CD4-positive, CD25-positive, alpha-beta regulatory T cell (primary cell): ENCODE measurements at places on chromosomes 5 and 9. TPM values are rescaled to one million over a fixed set of nuclear protein-coding genes. Genes with fewer than 3 reads are reported as not detected.

DCAF12 gene
- total RNA-seq: 21.5 TPM

ARSI gene
- total RNA-seq: not detected

LCN2 gene
- total RNA-seq: 0.94 TPM

RGS3 gene
- total RNA-seq: 12.6 TPM

SLC34A3 gene
- not detected for total RNA-seq

LCN12 gene
- total RNA-seq: 1.4 TPM

PBX3 gene
- 18.3 TPM for total RNA-seq

MZB1 gene
- 2.2 TPM for total RNA-seq

MARCOL gene
- total RNA-seq: not detected

- no peak overlapping the region for H3K27ac ChIP-seq
- no peak overlapping the region for H3K4me3 ChIP-seq
- no peaks in the 10 kb centered on the region for H3K27me3 ChIP-seq
- no peak for DNase-seq
- H3K36me3 ChIP-seq: no peaks in the 10 kb centered on the region
Measured at GRCh38 chr5:104265531-104266140, 703.0 kb upstream of the NUDT12 start.

GRCh38 chr5:137122075-137122474, 377.1 kb downstream of the SPOCK1 start:
- H3K4me1 ChIP-seq: no peaks in the 10 kb centered on the region
- no peak overlapping the region for H3K27ac ChIP-seq
- no peak for DNase-seq

DNA sequence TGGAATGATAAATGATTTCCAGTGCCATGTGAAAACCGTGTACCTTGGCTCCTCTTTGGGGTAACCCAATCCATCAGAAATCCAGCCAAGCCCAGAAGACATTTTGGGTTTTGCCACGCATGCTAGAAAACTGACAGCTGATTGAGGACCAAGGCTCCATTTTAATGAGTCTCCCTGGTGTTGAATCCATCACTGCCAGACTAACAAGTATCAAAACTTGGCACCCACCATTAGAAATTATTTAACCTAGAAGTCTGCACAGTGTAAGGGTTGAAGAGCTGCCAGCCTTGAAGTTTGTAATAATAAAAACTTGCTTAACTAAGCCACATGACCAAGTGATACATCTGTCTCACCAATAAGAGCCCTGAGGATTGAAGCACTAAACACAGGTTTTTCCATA, 369.9 kb downstream of the DNAH5 start:
- no peaks in the 10 kb centered on the region for H3K36me3 ChIP-seq
- H3K27ac ChIP-seq: no peak overlapping the region
- no peaks in the 10 kb centered on the region for H3K4me1 ChIP-seq
- H3K27me3 ChIP-seq: no peaks in the 10 kb centered on the region
- no peak overlapping the region for H3K4me3 ChIP-seq
- DNase-seq: no peak

- DNase-seq: no peak
- H3K27ac ChIP-seq: no peak overlapping the region
- peaks cover 13% of the 10 kb centered on the region for H3K4me1 ChIP-seq
- H3K36me3 ChIP-seq: no peaks in the 10 kb centered on the region
- peaks cover 5% of the 10 kb centered on the region for H3K27me3 ChIP-seq
- no peak overlapping the region for H3K4me3 ChIP-seq
Measured at GRCh38 chr9:132144708-132145365, 17.0 kb upstream of the NTNG2 start.

DNA sequence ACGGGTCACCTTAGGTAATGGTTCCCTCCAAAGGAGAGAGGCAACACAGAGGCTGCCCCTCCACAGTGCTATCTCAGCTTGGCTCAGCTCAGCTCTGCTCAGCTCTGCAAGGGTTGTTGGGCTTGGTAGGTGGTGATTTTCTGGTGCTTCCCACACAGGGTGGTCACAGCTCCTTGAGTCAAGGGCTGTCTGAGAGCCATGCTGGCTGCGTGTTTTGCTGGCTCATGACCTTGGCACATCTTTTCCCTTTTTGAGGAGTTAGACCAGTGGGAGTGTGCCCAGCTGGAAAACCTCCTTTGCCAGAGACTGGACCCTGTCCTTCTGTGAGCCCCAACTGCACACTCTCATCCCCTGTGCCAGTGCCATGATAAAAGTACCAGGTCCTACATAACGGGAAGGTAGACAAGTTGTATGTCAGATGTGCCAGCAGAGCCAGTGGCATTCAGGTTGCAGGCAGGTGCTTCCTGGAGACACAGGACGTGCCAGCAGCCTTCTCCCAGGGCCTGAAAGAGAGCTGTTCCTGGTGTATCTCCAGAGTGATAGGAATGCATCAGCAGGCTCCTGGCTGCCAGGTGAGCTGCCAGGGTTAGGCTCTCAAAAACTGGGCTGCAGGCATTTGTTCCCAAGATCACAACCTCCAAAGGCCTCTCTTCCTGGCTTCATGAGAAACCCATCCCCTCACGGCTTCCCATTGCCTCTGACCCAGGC, 118.6 kb upstream of the CXCL14 start:
- H3K4me1 ChIP-seq: no peaks in the 10 kb centered on the region
- no peak for DNase-seq
- no peak overlapping the region for H3K4me3 ChIP-seq
- no peaks in the 10 kb centered on the region for H3K27me3 ChIP-seq
- no peaks in the 10 kb centered on the region for H3K36me3 ChIP-seq

- H3K27me3 ChIP-seq: peaks cover 4% of the 10 kb centered on the region
- no peak overlapping the region for H3K4me3 ChIP-seq
- peak; percentile 22 for DNase-seq
- H3K36me3 ChIP-seq: no peaks in the 10 kb centered on the region
- H3K4me1 ChIP-seq: no peaks in the 10 kb centered on the region
Measured at GRCh38 chr9:114538241-114538640, 33.0 kb upstream of the WHRN start.

DNA sequence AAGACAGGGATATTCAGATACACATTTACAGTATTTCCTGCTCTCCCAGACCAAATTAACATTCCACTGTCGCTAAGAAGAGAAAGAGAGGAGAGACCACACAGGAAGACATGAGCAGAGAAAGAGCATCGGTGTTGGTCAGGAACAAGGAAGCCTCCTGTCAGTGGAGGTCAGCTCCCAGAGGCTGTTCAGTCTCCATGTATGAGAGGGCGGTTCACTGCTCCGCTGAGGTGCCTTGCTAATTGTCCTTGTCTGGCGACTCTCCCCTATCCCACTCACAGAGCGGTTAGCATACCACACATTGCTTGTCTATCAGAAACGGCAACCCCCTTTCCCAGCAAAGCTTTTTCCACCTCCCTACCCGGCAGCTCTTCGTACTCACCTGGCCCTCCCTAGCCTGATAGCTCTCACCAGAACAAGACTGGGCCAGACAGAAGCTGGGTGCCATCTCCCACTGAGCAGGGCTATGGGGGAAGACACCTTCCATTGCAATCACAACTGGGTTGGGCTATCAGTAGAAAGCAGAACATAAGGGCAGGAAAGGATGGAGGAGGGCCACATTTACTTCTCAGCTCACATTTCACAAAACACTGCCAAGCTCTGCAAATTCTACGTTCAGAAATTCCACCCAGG, 58.6 kb upstream of the LMNB1 start:
- no peak for DNase-seq
- no peak overlapping the region for H3K4me3 ChIP-seq
- H3K36me3 ChIP-seq: no peaks in the 10 kb centered on the region
- no peaks in the 10 kb centered on the region for H3K4me1 ChIP-seq

DNA sequence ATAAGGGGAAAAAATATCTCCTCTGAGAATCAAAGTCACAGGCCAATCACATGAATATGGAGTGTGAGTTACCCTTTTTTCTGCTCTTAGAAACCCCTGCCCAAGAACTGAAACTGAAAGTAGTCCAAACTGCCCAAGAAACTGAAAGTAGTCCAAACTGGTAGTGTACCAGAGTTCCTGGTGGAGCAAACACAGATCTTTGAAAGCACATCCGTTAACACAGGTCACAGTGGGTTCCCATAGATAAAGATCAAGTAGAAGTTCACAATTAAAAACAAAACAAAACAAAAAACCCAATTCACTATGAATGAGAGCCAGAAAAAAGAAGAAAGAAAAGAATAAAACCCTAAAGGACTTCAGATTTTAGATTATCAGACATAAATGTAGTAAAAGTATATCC, 332.4 kb upstream of the EFNA5 start:
- H3K27me3 ChIP-seq: no peaks in the 10 kb centered on the region
- no peaks in the 10 kb centered on the region for H3K36me3 ChIP-seq
- H3K4me1 ChIP-seq: peaks cover 6% of the 10 kb centered on the region
- no peak overlapping the region for H3K27ac ChIP-seq
- DNase-seq: no peak
- peak overlapping the region; percentile 27 for H3K4me3 ChIP-seq

DNA sequence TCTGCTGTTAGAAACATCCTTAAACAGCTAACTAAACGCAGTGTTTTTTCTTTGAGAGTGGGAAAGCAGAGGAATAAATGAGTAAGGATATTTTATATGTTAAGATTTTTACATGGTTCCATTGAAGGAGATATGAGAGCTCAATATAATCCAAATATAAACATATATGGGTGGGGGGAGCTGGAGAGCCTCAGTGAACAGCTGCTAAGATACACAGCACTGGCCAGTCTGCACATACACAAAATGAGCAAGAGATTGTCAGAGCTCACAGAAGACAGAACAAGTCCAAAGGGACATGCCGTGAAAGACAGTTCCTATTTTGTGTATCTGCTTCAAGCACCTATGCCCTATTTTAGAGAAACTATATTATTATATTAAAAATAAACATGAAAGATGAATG, 46.9 kb downstream of the CLINT1 start:
- no peaks in the 10 kb centered on the region for H3K4me1 ChIP-seq
- peaks cover 83% of the 10 kb centered on the region for H3K36me3 ChIP-seq
- no peak for DNase-seq
- H3K27me3 ChIP-seq: no peaks in the 10 kb centered on the region
- no peak overlapping the region for H3K4me3 ChIP-seq
- no peak overlapping the region for H3K27ac ChIP-seq

DNA sequence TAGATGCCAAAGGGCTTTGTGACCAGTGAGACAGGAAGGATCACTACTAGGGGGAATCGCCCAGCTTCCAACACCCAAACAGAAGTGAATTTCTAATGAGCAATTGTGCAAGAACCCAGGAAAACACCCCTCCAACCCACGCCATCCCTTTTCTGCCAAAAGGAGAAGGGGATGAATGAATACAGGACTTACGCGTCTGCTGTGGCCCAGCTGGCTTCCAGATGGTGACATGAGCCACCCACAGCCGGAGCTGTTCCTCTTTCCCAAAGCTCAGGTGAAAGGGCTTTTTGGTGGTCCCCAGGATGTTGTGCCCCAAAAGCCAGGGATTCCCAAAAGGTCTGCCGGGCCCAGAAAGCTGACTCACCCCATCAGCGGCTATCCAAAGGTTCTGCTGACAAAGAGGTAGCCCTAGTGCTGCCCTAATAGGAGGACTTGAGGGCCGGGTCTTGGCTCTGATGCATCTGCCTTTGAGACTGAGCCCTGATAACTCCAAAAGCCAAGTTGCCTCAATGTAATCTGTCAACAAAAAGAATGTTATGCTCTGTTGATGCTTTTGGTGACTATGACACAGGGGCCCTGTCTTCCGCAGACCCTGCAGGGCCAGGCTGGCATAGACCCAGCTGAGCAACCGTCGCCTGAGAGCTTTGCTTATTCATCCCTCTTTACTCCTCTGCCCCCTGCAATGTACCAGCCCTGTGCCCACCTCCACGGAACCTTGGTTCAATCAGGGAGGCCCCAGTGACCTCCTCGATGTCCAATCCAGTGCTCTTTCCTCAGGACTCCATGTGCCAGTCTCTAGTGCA, 14.5 kb downstream of the GSN start:
- H3K4me3 ChIP-seq: no peak overlapping the region
- no peaks in the 10 kb centered on the region for H3K4me1 ChIP-seq
- DNase-seq: no peak
- H3K27me3 ChIP-seq: no peaks in the 10 kb centered on the region

GRCh38 chr9:21047281-21047691, 15.8 kb upstream of the HACD4 start:
- H3K4me1 ChIP-seq: no peaks in the 10 kb centered on the region
- H3K27ac ChIP-seq: no peak overlapping the region
- DNase-seq: no peak
- no peaks in the 10 kb centered on the region for H3K36me3 ChIP-seq

- no peak overlapping the region for H3K27ac ChIP-seq
- H3K36me3 ChIP-seq: no peaks in the 10 kb centered on the region
- H3K27me3 ChIP-seq: no peaks in the 10 kb centered on the region
- no peak overlapping the region for H3K4me3 ChIP-seq
Measured at GRCh38 chr5:51278539-51278938, 104.7 kb upstream of the ISL1 start.

GRCh38 chr9:127143920-127144465, 21.6 kb upstream of the ANGPTL2 start:
- H3K27me3 ChIP-seq: no peaks in the 10 kb centered on the region
- no peak overlapping the region for H3K4me3 ChIP-seq
- H3K36me3 ChIP-seq: no peaks in the 10 kb centered on the region
- no peaks in the 10 kb centered on the region for H3K4me1 ChIP-seq
- DNase-seq: no peak

- no peaks in the 10 kb centered on the region for H3K36me3 ChIP-seq
- no peaks in the 10 kb centered on the region for H3K4me1 ChIP-seq
- no peak overlapping the region for H3K27ac ChIP-seq
- no peak for DNase-seq
Measured at GRCh38 chr5:160175438-160176218, 53.7 kb upstream of the FABP6 start.

GRCh38 chr5:42642006-42642405, 114.6 kb upstream of the CCDC152 start:
- H3K4me3 ChIP-seq: no peak overlapping the region
- H3K27me3 ChIP-seq: no peaks in the 10 kb centered on the region
- no peak for DNase-seq
- H3K4me1 ChIP-seq: no peaks in the 10 kb centered on the region
- H3K36me3 ChIP-seq: no peaks in the 10 kb centered on the region

GRCh38 chr9:84829471-84829870, 159.9 kb downstream of the NTRK2 start:
- H3K27me3 ChIP-seq: no peaks in the 10 kb centered on the region
- no peak for DNase-seq
- H3K4me1 ChIP-seq: no peaks in the 10 kb centered on the region
- H3K27ac ChIP-seq: no peak overlapping the region
- no peaks in the 10 kb centered on the region for H3K36me3 ChIP-seq
- H3K4me3 ChIP-seq: no peak overlapping the region

- H3K27ac ChIP-seq: no peak overlapping the region
- DNase-seq: no peak
- H3K27me3 ChIP-seq: peaks cover 9% of the 10 kb centered on the region
Measured at GRCh38 chr5:171762021-171762608, 23.5 kb upstream of the SMIM23 start.
